GM23248 (cell line): ENCODE measurements at places on chromosomes 6 and 20. TPM values are rescaled to one million over a fixed set of nuclear protein-coding genes. Genes with fewer than 3 reads are reported as not detected.

Gene MLN
- not detected in 2 replicates for polyA plus RNA-seq

Gene BHLHE23
- not detected in 2 replicates for polyA plus RNA-seq

Gene ULBP3
- polyA plus RNA-seq = 3.7 and 4.4 TPM in 2 replicates

Gene LPIN3
- 13.0 and 14.5 TPM in 2 replicates for polyA plus RNA-seq

Gene HTR1E
- polyA plus RNA-seq = not detected in 2 replicates

Gene ARFGEF3
- polyA plus RNA-seq = 0.06 TPM in 2 replicates

Gene TENT5A
- 39.2 and 46.5 TPM in 2 replicates for polyA plus RNA-seq

Gene RSPO3
- 2.9 and 4.1 TPM in 2 replicates for polyA plus RNA-seq

Gene PCMT1
- 183 and 184 TPM in 2 replicates for polyA plus RNA-seq

Gene SNPH
- 5.7 and 5.9 TPM in 2 replicates for polyA plus RNA-seq

Gene ARHGAP18
- 12.0 and 12.5 TPM in 2 replicates for polyA plus RNA-seq

Gene ELOVL2
- polyA plus RNA-seq = 0.29 and 0.42 TPM in 2 replicates

Gene DLK2
- polyA plus RNA-seq = 0.66 and 1.4 TPM in 2 replicates

Gene RNF39
- polyA plus RNA-seq = 0.21 and 0.30 TPM in 2 replicates

Gene CCDC28A
- polyA plus RNA-seq = 14.6 and 15.9 TPM in 2 replicates

Gene FAM184A
- 0.25 TPM in 1 of 2 replicates, not detected in the other for polyA plus RNA-seq

Gene OR12D2
- not detected in 2 replicates for polyA plus RNA-seq

Gene UBR2
- 8.0 and 8.5 TPM in 2 replicates for polyA plus RNA-seq

Gene PDYN
- not detected in 2 replicates for polyA plus RNA-seq

Gene TTPAL
- 19.6 and 21.4 TPM in 2 replicates for polyA plus RNA-seq

Gene NKX2-2
- polyA plus RNA-seq = not detected in 2 replicates

Gene DSP
- polyA plus RNA-seq = 76.4 and 78.1 TPM in 2 replicates

Gene TNF
- 0.11 TPM in 1 of 2 replicates, not detected in the other for polyA plus RNA-seq

Gene OR2H2
- not detected in 2 replicates for polyA plus RNA-seq

Gene HLA-DPB1
- 17.8 and 18.9 TPM in 2 replicates for polyA plus RNA-seq
